ENCODE measurements at places on chromosomes 2 and 18.
A peak's percentile ranks its signal among the peaks of the same experiment; 100 is the strongest.

DNA sequence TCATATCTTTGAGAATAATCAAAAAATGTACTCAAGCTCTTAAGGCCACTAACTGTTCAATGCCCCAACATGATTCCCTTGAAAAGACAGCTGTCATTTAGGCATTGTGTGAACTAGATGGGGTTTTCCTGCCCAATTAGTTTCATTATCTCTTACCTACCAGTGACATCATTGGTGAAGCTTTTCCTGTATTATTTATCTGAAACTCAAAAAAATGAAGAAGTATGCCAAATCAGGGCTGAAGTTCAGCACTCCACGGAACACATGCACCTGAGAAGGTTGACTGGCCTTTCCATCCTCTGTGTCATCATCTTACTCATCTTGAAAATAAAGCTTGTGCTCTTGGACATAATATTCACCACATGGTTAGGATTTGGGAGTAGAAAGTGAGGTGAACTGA lies 126.4 kb downstream of the TXNL1 start:
- no peak for DNase-seq

- no peak for DNase-seq
Measured at GRCh38 chr2:157150747-157151146, 106.8 kb upstream of the GALNT5 start.

- no peak for DNase-seq
Measured at GRCh38 chr18:23851470-23852002, 162.3 kb downstream of the LAMA3 start.

GRCh38 chr2:217588266-217588665 lies 414.5 kb downstream of the TNS1 start:
- no peak for DNase-seq

DNA sequence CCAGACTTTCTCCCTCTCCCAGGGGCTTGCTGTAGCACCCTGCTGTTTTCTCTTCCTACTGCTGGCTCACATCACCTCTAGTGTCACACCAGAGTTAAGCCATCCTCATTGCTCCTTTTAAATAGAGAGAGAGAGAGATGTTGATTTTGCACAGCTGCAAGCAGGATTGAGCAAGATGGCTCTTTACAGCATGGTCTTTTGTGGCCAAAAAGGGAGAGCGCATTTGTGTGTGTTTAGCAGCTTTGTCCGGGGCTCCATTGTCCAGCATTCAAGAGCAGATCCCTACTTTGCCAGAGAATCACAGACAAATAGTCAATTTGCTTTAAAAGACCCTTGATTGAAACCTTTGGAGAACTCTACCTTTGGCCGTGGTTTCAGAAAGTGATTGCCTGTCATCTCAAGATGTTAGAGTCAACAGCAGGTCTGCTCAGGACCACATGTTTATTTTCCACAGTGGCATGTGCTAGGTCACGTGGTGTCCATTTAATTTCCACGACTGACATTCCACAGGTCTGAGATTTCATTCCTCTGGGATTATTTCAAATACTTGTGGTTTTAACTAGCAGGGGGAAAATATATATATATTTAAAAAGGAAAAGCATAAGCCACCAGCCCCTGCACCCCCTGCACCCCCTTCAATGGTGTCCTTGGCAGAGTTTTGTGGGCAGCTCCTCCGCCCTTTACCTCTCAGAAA lies 359.9 kb upstream of the SLC14A2 start:
- DNase-seq, result no peak

DNA sequence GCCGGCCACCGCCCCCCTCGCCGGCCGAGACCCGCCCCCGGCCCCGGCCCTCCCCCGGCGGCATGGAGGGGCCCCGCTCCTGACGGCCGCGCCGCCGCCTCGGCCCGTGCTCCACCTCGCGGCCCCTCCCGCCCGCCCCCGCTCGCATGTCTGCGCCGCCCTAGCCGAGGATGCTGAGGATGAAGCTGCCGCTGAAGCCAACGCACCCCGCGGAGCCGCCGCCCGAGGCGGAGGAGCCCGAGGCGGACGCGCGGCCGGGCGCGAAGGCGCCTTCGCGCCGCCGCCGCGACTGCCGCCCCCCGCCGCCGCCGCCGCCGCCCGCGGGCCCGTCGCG lies 397 bp downstream of the ZCCHC2 start:
- no peak for DNase-seq

DNA sequence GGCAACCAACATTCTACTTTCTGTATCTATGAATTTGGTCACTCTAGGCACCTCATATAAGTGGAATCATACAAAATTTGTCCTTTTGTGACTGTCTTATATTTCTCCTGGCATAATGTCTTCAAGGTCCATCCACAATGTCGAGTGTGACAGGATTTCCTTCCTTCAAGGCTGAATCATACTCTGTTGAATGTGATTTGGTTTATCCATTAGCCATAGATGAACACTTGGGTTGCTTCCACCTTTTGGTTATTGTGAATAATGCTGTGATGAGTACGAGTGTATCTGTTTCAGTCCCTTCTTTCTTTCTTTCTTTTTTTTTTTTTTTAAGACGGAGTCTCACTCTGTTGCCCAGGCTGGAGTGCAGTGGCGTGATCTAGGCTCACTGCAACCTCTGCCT lies 311.3 kb downstream of the TGIF1 start:
- DNase-seq, result no peak

DNA sequence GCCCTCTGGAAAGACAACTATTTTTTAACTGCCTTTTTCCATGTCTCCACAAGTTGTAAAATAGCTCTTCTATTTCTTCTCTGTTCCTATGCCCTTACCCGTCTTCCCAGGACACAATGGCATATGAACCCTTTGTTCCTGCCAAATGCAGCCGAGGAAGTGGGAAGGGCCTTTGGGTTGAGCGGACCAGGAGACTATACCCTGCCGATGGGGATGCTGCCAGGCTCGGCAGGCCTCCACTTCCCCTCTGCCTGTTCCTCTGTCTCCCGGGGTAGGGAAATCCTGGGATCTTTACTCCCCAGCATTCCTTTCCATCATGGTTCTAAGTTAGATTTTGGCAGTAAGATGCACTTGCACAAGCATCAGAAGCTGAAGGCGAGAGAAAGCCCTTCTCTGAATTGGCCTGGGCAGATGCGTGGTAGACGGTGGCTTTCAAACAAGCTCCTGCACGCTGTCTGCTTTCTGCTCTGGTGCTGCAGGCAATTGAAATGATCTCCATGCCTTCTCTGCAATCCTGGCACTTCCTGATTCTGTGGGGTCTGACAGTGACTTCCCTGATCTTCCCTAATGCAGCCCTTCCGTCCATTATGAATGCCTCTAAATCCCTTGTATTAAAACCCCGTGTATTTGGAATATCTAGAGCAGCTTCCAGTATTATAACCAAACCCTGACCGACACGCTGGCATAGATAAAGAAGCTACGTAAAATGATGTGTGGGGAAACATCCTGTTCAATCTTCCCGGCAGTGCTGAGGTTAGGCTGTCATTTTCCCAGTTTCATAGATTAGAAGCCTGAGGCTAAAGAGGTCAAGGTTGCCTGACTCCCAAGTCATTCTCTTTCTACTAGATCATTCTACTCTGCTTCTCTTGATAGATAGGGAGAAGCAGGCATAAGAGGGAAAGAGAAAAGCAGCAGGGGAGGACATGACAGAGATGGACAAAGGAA lies 69.8 kb downstream of the MCFD2 start:
- no peak for DNase-seq

DNA sequence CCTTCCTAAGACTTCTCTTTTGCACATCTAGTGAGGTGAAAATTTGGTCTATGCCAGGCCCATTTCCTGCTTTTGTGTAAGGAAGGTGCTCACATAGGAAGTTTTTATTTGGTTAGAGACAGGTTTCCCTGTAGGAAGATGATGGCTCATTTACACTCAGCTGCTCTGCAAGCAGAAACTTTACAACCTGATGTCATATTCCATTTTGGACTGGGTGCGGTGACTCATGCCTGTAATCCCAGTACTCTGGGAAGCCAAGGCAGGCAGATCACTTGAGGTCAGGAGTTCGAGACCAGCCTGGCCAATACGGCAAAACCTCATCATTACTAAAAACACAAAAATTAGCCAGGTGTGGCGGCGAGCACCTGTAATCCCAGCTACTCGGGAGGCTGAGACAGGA lies 35.8 kb downstream of the CASP10 start:
- no peak for DNase-seq

GRCh38 chr18:59820663-59821062 lies 79.1 kb upstream of the PMAIP1 start:
- DNase-seq, result no peak

- no peak for DNase-seq
Measured at GRCh38 chr2:44296653-44297052, 21.4 kb downstream of the SLC3A1 start.

- DNase-seq, result no peak
Measured at GRCh38 chr2:173238385-173238784, 116.3 kb upstream of the CDCA7 start.

DNA sequence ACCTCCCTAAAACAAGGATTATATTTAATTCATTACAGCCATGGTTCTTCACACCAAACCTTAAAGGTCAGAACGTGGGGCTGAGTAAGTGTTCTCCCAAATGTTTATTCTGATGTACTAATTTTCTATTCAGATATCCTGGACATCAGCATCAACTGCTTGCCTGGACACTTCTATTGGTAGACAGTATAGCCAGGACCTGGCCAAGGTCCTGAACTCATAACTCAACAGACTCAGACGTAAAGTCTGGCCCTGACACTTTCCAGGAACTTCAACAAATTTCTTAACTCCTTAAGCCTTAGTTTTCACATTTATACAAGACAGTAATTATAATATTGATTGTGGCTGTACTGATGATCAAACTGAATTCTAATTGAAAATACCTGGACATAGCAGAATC lies 89.1 kb downstream of the AKAIN1 start:
- peak; percentile 17 for DNase-seq

- no peak for DNase-seq
Measured at GRCh38 chr18:77321823-77322805, 72.5 kb downstream of the GALR1 start.

- no peak for DNase-seq
Measured at GRCh38 chr2:186835628-186836027, 13.3 kb downstream of the ZSWIM2 start.

GRCh38 chr2:98917031-98917471 lies 19.0 kb downstream of the CRACDL start:
- DNase-seq, result no peak

DNA sequence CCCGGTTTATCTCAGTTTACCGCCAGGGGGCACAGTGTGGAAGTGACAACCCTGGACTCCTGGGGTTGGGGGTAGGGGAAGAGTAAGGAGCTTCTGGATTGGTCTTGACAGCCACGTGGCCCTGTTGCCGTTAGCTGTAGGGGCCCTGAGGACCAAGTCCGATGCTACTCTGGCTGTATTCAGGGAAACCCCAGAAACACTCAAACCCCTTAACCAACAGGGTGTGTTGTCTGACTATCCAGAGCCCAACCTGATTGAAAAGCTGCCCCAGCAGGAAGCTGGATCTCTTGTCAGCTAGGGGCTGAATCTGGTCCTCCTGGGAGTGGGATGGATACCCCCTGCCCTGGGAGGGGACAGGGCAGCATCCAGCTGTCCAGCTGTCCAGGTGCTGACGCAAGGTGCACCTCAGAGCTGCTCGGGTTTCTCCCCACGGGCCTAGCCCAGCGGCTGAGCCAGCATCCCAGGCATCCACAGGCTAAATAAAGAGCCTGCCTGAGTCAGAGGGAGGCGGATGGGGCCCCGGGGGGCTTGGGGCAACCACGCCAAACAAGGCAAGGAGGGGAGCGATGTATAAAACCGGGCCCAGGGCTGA lies 3.1 kb upstream of the GMPPA start:
- DNase-seq, result peak; percentile 77

DNA sequence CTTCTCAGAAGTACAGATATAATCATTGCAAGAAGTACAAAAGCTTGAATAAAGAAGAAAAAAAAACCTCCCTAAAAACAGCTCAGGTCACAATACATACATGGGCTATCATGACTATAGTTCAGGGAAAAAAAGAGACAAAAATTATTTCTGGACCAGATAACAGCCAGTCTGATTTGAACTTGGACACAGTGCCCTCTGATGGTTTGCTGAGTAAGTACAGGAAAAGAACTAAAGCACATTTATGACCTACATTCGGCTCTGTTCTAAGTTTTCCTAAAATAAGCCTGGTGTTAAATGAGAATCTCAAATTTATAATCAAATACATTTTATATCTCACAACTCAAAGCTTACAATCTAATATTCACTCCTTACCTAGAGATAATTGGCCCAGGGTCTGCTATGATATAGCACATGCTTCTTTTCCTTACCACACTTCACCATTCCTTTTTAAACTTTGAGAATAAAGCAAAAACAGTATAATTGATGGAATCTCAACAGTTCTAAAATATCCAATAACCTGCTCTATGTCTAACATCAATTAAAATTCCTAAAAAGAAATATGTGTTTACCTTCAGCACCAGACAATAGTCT lies 81.1 kb downstream of the RAPH1 start:
- peak; percentile 15 for DNase-seq

- no peak for DNase-seq
Measured at GRCh38 chr18:54052732-54053429, 171.6 kb downstream of the MBD2 start.

DNA sequence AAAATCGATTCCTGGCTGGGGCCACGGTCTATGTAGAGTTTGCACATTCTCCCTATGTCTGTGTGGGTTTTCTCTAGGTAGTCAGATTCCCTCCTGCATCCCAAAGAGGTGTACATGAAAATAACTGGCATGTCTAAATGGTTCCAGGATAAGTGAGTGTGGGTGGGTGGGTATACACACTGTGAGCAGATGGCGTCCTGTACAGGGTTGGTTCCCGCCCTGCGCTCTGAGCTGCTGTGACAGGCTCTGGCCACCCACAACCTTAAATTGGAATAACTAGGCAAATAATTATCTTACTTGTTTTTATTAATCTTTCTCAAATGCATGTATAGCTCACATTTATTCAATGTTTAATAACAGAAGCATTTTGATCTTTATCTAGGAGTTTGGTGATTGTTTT lies 16.3 kb downstream of the THOC1 start:
- no peak for DNase-seq

GRCh38 chr2:230774348-230774951 lies 61.8 kb downstream of the CAB39 start:
- DNase-seq, result no peak

GRCh38 chr18:31046916-31047315 lies 4.4 kb upstream of the DSC3 start:
- no peak for DNase-seq

GRCh38 chr2:53058526-53058925 lies 709.1 kb upstream of the CHAC2 start:
- DNase-seq, result no peak

GRCh38 chr2:161484061-161484460 lies 68.0 kb downstream of the TBR1 start:
- no peak for DNase-seq

DNA sequence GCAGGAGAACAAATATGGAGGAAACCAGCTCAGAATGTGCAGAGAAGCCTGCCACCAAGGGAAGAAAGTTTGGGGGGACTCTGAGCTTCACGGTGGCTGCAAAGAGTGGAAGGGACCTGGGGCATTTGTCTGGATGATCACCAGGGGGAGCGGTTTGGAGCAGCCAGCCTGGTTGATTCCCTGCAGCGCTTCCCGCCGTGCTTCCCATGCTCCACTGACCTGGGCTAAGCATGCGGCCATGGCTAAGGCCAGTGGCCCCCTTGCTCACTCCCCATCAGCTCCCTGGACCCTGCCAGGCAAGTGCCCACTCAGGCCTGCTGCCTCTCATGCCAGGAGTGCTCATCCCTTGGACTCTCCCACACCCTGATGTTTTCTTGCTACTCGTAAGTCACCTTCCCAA lies 27.0 kb downstream of the NTSR2 start:
- DNase-seq, result no peak

Measured in neuronal stem cell (in vitro differentiated cells).